ENCODE measurements at places on chromosomes 12 and 14.

DNA sequence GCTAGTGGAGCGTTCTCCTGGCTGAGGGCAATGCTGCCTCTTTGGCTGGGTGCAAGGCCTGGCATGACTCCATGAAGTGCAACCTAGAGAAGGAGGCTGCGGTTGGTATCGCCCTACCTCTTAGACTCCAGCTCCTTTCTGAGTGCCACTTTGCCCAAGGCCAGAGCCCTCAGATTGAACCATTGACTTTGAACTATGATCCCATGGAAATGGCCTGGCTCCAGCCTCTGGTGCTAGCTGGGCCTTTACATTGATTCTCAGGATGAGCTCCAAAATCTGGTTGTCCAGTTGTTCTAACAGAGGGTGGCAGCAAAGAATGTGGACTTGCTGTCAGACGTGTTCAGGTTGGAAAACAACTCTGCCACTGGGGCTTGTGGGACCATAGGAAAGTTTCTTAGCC lies 16.1 kb upstream of the SMOC1 start:
- no peak for DNase-seq

DNA sequence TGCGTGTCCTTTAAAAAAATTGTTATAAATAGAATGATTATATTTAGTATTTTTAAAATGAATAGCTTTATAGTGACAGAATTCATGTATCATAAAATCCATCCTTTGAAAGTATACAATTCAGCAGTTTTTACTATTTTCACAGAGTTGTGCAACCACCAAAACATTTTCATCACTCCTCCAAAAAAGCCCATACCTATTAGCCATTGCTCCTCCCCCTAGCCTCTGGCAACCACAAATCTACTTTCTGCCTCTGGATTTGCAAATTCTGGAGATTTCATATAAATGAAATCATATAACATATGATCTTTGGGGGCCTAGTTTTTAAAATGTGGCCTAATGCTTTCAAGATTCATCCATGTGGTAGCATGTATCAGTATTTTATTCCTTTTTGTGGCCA lies 117.9 kb upstream of the MED13L start:
- no peak for DNase-seq

GRCh38 chr12:57779736-57780135 lies 2.9 kb upstream of the TSFM start:
- DNase-seq: no peak

DNA sequence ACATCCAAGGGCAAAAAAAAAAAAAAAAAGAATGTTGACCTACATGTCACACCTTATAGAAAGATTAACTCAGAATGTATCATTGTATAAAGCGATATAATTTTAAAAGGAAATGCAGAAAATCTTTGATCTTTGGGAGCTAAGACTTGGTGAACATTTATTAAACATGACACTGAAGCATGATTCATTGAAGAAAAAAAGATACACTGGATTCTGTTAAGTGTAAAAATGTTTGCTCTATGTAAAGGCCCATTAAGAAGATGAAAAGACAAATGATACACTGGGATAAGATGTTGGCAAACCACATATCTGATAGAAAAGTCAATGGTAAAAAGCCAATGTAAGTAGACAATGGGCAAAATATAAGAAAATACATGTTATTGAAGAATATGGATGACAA lies 1131.0 kb downstream of the AACS start:
- DNase-seq: no peak

DNA sequence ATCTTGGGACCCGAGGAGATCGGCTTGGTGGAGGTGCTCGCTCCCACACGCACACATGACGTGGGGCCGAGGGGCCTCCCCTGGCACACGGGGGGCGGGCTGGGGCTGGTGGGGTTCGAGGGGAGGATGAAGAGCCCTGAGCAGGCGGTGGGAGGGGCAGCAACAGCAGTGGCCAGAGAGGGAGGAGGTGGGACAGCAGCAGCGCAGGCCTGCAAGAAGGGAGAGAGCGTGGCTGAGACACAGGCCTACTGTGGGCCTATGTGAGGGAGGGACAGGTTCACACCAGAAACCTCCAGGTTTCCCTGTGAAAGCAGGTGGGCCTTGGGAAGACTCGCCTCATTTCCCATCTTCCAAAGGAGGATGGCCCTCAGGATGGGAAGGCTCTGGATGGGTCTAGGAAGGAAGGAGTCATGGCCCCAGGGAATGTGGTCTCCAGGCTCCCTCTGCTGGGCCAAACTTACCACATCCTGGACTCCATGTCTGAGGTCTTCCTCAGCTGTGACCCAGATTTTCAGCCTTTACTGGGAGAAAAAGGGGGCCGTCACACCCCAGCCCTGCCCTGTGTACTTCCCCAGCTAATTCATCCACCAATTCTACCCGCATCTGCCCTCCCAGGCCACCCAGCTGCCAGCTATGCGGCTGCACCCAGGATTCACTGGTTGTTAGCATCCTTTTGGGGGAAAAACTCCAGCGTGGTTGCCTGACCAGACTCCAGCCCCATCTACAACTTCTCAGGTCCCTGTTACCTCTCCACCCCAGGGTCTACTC lies 2.8 kb downstream of the PIANP start:
- DNase-seq: no peak

- no peak for DNase-seq
These were observed 68.7 kb upstream of the MAP1LC3B2 start for GRCh38 chr12:116490471-116490870.

GRCh38 chr12:47837190-47838171 lies 17.8 kb upstream of the HDAC7 start:
- DNase-seq: no peak

DNA sequence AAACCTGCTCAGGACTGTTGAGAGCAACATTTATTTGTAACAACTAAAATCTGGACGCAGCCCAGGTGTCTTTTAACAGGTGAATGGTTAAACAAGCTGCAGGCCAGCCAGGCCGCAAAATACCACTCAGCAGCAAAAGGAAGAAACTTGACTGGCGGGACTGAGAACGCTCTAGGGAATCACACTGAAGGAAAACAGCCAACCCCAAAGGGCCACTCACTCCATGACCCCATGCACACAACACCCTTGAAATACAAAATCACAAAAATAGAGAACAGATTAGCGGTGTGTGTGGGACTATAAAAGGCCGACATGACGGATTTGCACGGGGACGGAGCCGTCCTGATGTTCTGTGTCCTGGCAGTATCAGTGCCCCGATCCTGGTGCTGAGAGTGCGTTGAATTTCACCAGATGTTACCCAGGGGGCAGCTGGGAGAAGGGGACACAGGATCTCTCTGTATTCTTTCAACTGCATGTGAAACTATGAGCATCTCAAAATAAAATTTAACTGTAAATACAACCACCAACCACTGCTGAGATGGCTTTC lies 23.0 kb downstream of the VPS37B start:
- DNase-seq: no peak

DNA sequence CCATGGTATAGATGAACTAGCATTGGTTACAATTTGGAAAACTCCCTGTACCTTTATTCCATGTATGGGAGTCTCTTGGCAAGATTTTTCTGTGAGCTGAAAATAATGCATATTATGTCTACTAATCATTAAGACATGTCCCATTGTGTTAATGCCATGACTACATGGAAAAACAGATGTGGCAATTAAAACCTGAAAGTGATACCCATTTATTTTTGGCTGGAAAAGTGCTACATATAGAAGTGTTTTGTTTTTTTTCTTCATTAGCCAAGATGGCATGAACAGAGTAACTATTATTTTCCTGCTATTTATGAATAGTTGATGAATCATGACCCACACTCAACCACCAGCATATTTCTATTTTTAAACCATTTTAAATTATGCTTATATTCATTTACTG lies 58.2 kb downstream of the ALG10B start:
- DNase-seq: no peak

DNA sequence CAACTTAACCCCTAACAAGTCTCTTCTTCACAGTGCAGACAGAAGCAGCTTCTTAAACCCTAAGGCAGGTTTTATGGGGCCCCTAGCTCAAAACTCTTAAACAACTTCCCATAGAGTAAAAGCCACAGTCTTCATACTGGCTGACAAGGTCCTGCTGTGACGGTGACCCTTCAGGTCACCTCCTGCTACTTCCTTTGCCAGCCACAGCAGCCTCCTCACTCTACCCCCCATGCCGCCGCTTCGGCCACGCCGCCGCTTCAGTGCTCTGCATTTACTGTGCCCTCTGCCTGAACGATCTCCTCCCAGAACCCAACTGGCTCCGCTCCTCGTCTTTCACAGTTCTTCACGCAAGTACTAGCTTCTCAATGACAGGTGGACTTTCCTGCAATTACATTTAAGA lies 45.5 kb downstream of the ACADS start:
- DNase-seq: no peak

DNA sequence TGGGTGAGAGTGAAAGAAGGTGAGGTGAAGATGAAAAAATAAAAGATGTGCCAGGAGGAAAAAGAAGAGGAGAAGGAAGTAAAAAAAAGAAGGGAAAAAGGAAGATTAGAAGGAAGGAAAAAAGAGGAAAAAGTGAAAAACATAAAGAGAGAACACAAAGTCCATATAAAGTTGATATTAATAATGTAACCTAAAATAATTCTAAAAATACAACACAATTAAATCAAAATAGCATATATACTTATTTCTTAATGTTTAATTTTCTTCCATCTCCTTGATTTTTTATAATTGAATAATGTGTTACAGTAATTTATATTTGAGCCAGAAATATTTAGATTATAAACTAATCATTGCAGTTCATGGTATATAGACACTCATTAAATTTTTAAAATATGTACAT lies 124.4 kb upstream of the NOVA1 start:
- no peak for DNase-seq

DNA sequence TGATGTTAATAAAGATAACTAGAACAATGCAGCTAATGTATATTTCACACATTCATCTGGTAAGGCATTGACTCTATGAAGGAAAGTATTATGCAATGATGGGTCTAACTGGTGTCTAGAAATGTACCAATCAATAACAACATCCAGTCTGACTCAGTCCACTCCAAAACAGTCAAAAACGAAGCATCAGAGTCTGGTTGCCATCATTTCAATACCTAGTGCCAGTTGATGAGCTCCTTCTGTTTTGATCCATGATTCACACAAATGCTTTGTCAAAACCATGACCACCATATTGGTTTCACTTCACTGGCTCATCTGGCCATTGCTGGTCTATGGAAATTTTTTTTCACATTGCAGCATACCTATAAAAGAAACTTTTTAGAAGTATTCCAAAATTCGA lies 747.2 kb upstream of the TMEM132C start:
- no peak for DNase-seq

- peak; percentile 60 for DNase-seq
These were observed 54.5 kb downstream of the CRACR2A start for GRCh38 chr12:3698218-3698974.

GRCh38 chr12:49366096-49366651 lies 1.1 kb upstream of the SPATS2 start:
- DNase-seq: no peak

DNA sequence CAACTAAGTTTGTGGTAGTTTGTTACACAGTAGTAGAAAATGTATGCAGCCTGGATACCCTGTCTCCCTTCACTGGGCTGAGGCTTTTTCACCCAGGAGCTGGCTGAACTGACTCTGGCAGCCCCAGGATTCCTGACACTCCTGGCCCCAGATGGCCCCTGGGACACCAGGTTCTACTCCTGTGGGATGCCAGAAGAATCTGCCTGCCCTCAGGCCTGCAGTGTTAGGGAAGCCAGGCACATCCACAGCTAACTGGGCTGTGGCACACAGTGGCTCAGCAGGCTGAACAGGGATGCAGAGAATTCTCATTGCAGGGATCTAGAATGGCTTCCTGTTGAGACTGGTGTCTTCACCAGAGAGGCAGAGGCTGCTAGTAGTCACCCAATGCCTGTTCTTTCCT lies 8.5 kb downstream of the IFI27 start:
- DNase-seq: no peak

- no peak for DNase-seq
These were observed 48.7 kb downstream of the HEATR5A start for GRCh38 chr14:31371646-31372045.

GRCh38 chr14:24122898-24123297 lies 7.6 kb upstream of the FITM1 start:
- no peak for DNase-seq

DNA sequence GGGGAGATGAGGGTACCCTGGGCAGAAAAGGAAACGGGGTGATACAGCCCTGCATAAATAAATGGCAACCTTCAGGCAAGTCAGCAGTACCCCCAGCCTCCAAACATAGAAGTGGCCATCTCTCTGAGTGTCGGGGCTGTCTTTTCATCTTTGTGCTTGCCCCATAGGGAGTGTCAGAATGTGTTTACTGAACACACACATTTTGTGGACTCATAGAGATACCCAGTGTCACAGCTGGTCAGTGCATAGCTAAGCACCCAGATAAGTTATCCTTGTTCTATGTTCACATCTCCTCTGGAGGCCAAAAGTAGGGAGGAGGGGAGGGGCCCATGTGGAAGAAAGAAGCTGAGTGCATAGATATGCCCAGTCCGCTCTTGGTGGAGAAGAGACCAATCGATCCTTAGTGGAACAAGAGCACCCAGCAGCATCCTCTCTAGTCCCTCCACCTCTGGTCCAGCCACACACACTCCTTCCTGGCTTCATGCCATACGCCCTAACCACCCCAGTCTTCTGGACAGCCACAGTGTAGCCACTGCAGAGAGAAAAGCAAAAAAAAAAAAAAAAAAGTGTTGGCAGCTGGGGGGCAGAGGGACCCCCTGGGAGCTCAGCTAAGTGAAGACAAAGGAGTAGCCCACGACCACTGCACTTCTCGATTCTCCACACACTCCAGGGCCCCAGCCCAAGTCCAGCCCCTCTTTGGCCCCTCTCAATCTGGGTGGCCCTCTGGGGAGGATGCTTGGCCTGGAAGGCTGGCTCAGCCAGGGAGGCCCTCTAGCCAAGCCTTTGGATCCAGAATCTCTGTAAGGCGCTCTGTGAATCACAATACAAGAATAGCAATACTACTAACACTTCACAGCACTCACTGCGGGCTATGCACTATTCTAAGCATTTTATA lies 2.6 kb downstream of the ITGA7 start:
- DNase-seq: no peak
